ENCODE measurements at places on chromosomes 4 and X.
A peak's percentile ranks its signal among the peaks of the same experiment; 100 is the strongest.

GRCh38 chr4:74441744-74442143 is 3.2 kb upstream of the AREG start:
- no peak for ATAC-seq

GRCh38 chr4:177070533-177071058 is 239.1 kb upstream of the NEIL3 start:
- no peak for ATAC-seq

DNA sequence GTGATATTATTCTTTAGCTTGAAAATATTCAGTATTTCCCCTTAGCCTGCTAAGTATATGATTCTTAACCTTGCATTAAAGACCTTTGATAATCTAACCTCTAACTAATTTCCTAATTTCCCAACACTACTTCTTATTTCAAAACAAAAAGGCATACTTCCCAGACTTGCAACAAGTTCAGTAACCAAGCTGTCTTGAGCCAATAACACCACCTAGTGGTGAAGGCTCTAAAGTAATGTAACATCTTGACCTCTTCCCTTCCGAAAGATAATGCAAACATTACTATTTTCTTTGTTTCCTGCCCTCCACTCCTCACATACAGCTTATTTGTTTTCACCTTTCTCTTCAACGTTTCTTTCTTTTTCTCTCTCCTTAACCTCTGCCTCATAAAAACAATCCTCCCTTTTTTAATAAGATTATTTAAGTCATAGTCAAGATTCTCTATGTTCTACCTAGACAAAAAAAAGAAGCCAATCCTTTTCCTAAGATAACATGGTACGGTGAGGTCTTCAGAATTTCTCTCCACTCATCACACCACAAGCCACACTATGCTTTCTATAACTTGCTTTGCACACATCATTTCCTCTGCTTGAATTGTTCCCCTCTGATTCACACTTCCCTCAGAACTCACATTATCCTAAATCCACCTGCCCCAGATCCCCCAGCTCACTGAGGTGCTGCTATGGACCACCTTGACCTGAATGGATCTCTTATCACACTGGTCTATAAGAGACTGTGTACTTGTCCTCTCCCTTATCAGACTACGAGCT is 3.5 kb downstream of the FAT1 start:
- ATAC-seq: no peak

DNA sequence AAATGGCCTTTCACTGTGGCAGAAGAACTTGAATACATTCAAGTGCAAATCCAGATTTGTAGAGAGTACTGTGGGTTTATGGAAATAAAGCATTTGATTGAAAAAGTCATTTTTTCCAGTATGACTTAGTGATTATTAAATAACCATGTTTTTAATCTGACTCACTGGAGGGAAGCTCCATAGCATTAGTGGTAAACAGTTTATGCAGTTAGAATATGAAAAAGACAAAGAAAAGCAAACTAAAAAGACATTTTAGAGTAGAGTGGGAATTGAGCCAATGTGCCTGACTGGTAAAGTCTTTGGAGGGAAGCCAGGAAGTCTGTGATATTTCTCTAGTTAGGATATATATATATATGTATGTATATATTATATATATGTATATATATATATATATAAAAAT is 53.4 kb downstream of the FAT4 start:
- peak; percentile 78 for ATAC-seq

- no peak for ATAC-seq
These were observed 764.4 kb upstream of the PCDH10 start for GRCh38 chr4:132384709-132385108.

DNA sequence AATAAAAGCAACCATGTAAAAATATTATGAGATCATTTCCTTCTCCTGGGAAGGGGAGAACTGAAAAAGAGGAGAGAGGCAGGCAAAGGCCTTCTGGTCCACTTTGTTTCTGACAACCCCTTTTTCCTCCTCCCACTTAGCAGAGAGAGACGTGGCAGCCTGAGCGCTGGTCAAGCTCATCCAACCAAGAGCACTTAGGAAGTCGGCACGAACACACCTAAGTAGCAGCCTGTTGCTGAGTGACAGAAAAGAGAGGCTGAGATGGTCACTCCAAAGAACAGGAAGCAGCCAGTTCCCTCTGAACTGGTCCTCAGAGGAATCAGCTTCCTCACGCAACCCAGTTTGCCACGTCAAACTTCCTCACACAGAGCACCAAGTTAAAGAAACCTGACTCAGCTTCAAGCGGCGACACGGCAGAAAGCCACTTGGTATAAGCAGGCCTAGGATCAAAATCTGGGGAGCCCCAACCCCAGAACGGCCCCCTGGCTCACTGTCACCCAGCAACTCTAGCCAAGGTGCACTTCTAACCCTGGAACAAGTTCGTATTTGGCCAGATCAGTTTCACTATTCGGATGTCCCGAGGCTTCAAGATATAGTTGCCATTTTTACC is 861 bp downstream of the SEC24D start:
- ATAC-seq: peak; percentile 83

DNA sequence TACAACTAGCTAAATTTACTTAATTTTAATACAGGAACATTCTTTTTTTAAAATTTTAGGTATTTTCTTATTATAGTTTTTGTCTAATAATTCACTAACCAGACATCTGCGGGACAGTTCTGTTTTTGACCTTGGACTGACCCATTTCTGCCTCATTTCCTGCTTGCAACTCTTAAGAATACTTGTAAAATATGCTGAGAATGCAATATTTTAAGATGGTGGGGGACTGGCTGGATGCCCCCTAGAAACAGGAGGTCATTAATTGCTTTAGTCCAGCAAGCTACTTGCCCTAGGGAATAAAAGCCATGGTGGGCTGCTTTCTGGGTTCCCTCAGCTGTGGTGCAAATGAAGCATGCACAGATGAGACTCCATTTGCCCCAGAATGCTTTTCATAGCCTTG is 2348.4 kb downstream of the PCDH7 start:
- ATAC-seq: no peak

GRCh38 chr4:100017637-100018310 is 67.7 kb upstream of the H2AZ1 start:
- no peak for ATAC-seq

DNA sequence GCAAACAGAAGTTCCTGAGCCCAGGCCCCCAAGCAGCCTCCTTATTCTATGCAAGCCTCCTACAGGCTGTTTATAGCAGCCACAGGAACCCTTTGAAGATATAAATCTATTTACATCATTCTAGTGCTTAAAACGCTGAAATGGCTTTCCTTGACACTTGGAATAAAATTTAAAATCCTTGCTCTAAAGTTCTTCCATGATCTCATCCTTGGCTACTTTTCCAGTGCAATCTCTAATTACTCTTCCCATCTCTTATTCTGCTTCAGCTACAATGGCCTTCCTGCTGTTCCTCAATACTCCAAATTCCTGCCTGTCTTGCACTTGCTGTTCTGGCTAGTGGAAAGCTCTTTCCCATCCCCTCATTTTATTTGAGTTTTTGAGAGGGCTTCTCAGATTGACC is 634.2 kb upstream of the NR3C2 start:
- no peak for ATAC-seq

DNA sequence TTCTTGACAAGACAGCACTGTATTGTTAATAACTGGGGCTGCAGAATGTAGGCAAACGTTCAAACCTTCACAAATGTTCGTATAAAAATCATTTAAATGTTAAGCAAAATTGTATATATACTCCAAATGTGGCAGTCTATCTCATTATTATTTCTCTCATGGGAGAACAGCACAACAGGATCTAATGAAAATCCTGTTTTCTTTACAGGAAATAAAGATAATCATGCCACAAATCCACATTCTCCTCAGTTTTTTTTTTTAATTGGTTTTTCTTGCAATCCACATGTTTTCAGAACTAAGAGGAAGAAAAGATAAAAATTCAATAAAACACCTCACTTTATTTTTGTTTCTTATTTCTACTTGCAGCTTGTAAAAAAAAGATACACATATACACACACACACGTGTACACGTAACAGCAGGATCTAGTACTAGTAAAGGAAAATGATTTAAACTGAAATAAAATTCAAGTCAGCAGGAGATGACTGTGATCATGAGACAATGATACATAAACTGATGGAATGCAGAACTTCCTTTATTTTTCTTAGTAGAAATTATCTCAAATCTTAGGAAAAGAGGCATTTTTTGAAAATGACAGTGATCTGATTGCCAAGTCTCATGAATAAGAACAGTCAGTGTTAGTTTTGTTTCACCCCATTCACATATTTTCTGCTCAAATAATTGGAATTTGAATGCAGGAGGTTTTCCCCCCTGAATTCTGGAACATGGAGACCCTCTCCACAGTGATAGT is 11.3 kb downstream of the APBB2 start:
- ATAC-seq: peak; percentile 37

DNA sequence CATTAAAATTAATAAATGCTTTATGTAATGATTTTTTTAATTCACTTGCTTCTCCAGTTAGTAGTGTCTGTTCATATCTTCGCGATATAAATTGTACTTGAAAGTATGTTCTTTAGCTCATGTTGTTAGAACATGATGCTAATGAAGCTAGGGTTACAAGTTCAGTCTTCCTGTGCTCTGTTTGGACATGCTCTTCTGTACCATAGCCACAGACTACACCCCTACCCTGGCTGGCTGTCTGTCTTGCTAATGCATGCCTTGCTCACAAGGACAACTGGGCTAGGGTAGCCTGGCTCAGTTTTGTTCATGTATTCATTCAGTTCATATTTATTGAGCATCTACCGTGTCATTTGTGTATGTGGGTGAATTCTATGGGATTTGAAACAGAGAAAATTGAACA is 50.8 kb upstream of the MTMR1 start:
- ATAC-seq: no peak

GRCh38 chr4:164596318-164596878 is 157.5 kb upstream of the SMIM31 start:
- no peak for ATAC-seq

GRCh38 chrX:53287493-53288138 is 6.2 kb upstream of the IQSEC2 start:
- ATAC-seq: peak; percentile 92

- no peak for ATAC-seq
These were observed 1460.8 kb downstream of the RAPGEF2 start for GRCh38 chr4:160563552-160564282.

- ATAC-seq: no peak
These were observed 141.0 kb downstream of the MAB21L2 start for GRCh38 chr4:150722908-150723362.

GRCh38 chrX:28850955-28851354 is 263.7 kb downstream of the IL1RAPL1 start:
- ATAC-seq: no peak

- ATAC-seq: no peak
These were observed 7.5 kb downstream of the IL13RA1 start for GRCh38 chrX:118734909-118735308.

DNA sequence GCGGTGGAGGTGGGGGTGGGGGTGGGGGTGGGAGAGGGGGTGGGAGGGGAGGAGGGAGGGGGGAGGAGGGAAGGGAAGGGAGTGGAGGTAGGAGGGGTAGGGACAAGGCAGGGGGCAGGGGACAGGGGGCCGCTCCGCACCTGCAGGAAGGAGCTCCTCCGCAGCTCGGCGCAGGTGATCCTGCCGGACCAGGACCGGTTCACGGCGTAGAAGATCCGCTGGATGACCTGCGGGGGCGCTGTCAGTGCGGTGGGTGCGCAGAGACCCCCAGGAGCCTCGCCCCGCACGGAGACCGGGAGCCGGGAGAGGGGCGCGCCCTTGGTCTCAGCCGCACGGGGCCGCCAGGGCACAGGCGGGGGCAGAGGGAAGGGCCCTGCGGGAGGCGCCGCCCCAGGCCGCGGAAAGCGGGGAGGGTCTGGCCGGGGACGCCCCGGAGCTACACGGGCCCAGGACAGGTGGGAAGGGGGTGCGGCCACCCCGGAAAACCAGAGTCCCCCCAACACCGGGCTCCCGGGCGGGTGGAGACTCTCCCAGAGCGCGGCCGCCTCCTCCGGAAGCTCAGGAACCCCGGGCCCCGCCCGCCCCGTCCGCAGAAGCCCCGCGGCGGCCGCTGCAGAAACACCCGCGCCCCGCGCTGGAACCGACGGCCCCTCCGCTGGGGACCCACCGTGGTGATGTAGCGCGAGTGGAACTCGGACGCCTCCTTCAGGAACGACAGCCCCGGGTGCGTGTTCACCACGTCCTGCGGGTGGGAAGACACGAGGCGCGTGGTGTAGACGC is 27.6 kb upstream of the GTPBP6 start:
- no peak for ATAC-seq

DNA sequence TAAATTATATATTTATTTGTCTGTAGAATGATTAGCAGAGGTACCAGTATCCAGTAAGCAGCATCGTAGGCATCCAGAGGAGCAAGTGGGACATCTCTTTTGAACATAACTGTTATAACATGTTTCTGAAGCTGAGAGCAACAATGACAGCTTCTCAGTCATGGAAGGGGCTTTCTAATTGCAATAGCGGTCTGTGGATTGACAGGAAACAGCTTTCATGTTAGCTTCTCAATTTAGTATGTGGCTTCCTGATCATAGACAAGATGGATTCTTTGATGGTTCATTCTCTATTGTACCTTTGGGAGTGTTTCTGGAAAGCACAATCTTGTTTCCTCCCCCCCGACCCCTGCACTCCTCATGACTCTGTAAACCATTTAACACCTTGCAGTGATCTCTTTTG is 434.6 kb upstream of the GNPDA2 start:
- no peak for ATAC-seq
